ENCODE measurements at places on chromosomes 1 and 21.

DNA sequence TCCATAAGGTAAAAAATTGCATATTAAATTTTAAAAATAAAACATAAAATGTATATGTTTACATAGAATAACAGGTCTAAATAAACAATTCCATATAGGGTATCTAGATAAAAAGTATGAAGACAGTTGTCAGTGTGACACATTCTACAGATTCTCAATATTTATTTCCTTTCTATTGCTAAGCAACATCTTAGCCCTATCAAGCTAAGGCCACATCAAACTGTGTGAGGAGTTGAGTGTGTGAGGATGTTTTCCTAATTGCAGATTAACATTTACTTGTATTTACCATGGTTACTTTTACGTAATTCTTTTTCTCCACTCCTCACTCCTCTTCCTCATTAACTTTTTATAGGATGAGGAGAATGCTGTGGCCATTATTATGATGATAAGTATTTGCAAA lies 41.9 kb upstream of the MCOLN3 start:
- no peak for DNase-seq

DNA sequence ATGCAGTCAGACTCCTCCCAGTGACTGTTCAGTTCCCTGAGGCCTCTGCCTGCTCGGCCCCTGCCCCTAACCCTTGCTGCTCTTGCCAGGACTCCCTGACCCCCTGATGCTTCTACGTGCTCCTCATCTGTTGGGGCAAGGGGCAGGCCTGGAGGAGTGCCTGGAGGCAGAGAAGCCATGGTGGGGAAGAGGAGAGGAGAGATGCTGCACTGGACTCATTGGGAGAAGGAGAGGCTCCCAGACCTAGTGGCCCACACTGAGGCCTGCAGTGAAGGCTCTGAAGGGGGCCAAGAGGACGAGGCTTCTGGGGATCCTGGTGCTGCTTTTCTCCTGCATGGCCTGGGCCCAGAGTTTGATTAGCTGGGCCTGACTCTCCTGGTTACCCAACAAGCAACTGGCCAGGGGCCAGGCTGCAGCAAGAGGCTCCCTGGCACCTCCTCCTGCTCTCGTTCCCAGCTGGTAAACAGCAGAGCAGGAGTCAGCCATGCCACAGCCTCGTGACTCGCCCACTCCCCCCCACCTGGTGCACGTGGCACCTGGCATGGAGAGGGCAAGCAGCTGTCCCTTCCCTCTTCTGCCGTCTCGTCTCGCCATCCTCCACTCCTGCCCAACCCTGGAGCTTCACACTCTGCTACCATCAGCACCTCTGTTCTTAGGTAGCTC lies 847 bp upstream of the RORC start:
- DNase-seq: peak; percentile 64

GRCh38 chr1:218933513-218933912 lies 240.2 kb upstream of the LYPLAL1 start:
- DNase-seq: no peak

- DNase-seq: no peak
Measured at GRCh38 chr1:78019024-78019423, 14.3 kb downstream of the DNAJB4 start.

DNA sequence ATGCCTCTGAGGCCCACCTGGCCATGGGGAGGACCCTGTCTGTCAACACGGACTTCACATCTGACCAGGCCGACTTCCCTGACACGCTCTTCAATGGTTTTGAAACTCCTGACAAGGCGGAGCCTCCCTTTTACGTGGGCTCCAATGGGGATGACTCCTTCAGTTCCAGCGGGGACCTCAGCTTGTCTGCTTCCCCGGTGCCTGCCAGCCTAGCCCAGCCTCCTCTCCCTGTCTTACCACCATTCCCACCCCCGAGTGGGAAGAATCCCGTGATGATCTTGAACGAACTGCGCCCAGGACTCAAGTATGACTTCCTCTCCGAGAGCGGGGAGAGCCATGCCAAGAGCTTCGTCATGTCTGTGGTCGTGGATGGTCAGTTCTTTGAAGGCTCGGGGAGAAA lies 101.8 kb downstream of the ADARB1 start:
- no peak for DNase-seq

- peak; percentile 52 for DNase-seq
Measured at GRCh38 chr1:167467126-167467710, 51.1 kb downstream of the CD247 start.

GRCh38 chr1:57381871-57382270 lies 42.0 kb downstream of the DAB1 start:
- no peak for DNase-seq

DNA sequence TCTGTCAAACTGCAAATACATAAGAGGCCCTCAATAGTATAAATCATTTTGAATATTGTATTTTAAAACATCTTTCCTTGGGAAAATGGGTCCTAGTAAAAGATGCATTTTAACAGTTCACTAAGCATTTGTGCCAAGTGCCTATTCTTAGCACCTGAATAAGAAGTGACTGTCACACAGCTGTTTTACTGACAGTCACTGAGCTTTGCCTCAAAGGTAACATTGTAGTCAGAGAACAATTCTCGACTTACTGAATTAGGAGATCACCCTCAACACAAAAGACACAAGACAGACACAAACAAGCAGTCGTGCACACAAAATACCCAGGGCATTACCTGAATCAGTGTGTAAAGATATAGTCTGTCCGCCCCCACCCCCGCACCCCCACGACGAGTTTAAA lies 408 bp downstream of the ESRRG start:
- DNase-seq: no peak

GRCh38 chr1:54290506-54291184 lies 90.7 kb downstream of the MRPL37 start:
- peak; percentile 60 for DNase-seq

DNA sequence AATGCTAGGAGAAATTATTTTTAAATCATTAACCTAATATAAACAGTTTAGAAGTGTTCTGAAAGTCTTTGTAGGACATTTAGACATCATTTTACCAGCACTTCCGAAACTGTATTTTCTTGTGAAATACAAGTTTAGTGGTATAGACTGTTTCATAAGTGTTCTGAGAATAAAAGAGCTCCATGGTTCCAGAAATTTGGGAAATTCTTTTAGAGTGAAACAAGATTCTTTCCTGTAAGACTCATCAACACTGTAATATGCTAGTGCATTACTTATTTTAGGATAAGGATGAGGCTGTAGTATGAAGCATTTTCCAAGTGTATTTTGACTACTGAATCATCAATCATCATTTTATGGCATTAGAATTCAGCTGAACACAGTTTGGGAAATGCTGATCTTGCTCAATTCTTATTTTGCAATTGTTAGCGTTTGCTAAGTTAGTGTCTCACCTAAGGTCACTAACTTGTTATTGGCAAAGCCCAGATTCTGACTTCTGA lies 73.4 kb downstream of the CEP350 start:
- DNase-seq: peak; percentile 16

- DNase-seq: no peak
Measured at GRCh38 chr1:167186771-167187170, 33.9 kb upstream of the POU2F1 start.

DNA sequence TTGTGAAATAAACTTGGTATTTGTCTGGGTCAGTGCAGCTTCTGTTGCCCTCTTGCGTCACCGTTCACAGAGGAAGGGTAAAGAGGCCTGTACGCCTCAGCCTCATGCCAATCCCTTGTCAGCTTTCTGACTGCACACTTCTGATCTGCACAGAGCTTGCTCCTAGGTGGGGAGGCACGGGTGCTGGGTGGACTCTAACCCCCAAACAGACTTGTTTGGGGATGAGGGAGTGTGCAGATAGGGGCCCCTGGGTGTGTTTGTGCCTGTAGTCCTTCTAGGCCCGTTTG lies 803 bp upstream of the B4GALT2 start:
- DNase-seq: no peak

DNA sequence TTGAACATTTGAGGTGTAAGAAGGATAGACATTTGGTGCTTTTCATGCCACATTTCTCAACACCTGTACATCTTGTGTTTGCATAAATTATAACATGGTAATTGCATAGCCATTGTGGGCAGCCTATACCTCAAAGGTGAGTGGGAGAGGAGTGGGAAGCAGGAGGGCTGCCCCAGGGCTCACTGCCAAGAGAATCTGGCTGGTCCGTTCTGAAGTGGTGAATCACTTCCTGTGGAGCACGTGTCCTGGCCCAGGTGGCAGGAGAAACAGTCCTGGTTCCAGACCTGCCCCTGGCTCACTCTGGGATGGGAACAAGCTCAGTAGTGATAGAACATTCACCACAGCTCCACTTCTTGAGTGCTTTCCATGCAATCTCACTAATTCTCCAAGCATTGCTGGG lies 11.6 kb upstream of the OLFML2B start:
- DNase-seq: peak; percentile 29

DNA sequence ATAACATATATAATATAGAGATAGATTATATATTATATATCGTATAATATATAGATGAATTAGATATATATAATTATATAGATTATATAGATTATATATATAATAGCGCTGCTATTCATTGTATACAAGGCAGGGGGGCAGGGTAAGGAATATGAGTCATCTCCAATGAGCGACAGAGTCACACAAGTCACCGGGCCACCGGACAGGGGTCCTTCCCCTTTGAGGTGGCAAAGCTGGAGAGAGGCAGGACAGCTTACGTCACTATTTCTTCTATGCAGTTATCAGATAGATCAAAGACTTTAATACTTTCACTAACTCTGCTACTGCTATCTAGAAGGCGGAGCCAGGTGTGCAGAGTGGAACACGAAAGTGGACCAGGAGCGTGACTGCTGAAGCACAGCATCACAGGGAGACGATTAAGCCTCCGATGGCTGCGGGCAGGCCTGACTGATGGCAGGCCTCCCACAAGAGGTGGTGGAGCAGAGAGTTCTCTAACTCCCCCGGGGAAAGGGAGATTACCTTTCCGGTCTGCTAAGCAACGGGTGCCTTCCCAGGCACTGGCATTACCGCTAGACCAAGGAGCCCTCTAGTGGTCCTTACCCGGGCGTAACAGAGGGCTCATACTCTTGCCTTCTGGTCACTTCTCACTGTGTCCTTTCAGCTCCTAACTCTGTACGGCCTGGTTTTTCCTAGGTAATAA lies 2154.7 kb downstream of the MRPL39 start:
- no peak for DNase-seq

- DNase-seq: no peak
Measured at GRCh38 chr1:3906672-3907020, 6.6 kb upstream of the C1orf174 start.

DNA sequence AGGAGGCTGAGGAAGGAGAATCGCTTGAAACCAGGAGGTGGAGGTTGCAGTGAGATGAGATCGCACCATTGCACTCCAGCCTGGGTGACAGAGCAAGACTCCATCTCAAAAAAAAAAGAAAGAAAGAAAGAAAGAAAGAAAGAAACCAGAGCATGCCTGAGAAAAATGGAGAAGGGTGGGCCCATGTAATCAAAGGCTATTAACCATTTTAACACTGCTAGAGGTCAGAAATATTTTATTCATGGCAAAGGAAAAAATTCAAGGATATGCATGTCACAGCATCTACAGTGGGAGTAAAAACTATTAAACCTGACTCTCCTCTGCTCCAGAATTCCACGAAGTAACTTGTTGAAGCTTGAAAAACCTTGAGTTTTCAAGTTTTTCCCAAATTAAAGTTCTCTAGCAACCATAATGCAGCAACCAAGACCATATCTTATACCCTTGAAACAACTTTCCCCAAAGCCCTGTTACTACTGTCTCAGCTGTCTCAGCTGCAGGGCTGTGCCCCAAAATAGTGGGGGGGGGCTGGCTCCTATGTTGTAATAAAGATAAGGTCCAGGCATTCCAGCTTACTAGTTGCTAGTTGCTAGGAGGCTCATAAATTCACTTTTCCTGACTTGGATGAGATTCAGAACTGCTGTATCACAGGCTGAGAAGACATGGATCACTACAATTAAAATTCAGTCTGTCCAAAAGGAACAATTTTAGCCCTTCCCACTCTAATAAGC lies 112.9 kb upstream of the SOD1 start:
- peak; percentile 44 for DNase-seq

DNA sequence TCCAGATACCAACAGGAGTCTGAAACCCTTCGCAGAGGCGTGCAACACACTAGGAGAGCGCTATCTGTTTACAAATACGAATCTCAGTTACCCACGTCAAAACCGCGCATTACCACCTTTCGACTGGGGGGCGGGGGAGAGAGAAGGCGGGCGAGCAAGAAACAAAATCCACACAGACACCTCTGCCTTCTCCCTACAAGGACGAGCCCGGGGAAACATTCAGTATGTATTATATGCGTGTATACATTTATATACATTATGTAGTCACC lies 722 bp downstream of the TUT4 start:
- DNase-seq: peak; percentile 63

GRCh38 chr1:96358057-96358456 lies 363.5 kb upstream of the PTBP2 start:
- DNase-seq: no peak

DNA sequence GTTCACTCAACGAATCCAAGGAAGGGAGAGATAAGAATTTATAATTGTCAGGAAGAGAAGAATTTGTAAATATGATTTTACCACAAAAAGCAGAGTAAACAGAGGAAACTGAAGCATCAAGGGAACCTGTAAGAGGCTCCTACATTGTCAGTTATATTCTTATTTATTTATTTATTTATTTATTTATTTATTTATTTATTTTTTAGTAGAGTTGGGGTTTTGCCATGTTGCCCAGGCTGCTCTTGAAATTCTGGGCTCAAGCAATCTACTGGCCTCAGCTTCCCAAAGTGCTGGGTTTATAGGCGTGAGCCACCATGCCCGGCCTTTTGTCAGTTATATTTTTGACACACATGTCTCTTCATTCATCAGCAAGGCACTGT lies 47.1 kb downstream of the FCRL3 start:
- no peak for DNase-seq

GRCh38 chr1:204323887-204324286 lies 35.8 kb downstream of the PLEKHA6 start:
- peak; percentile 35 for DNase-seq

DNA sequence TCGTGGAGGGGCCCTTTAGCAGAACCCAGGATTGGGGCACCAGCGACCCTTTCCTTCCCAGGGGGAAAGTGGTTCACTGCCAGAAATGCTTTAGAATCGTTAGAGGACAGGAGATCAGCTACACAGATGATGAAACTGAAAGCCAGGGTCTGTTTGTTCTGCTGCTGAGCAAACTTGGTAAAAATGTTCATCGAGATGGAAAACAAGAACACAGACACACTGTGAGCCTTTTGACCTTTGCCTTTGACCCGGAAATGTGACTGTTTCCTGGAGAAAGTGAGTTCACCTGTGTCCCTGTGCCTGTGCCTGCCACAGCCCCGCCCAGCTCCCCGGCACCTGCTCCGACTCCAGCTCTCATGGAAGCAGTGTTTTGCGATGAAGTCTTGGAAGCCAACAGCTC lies 234.3 kb downstream of the CAMTA1 start:
- no peak for DNase-seq

- DNase-seq: peak; percentile 72
Measured at GRCh38 chr1:23930861-23931490, 17.8 kb upstream of the CNR2 start.

- no peak for DNase-seq
Measured at GRCh38 chr1:47403321-47403910, 12.7 kb upstream of the FOXE3 start.

- no peak for DNase-seq
Measured at GRCh38 chr1:202268032-202268431, 73.7 kb downstream of the UBE2T start.
